Activated T-cell treated with anti-CD3 and anti-CD28 coated beads for 48 hours (primary cell): ENCODE measurements at places on chromosomes 5 and 9.

DNA sequence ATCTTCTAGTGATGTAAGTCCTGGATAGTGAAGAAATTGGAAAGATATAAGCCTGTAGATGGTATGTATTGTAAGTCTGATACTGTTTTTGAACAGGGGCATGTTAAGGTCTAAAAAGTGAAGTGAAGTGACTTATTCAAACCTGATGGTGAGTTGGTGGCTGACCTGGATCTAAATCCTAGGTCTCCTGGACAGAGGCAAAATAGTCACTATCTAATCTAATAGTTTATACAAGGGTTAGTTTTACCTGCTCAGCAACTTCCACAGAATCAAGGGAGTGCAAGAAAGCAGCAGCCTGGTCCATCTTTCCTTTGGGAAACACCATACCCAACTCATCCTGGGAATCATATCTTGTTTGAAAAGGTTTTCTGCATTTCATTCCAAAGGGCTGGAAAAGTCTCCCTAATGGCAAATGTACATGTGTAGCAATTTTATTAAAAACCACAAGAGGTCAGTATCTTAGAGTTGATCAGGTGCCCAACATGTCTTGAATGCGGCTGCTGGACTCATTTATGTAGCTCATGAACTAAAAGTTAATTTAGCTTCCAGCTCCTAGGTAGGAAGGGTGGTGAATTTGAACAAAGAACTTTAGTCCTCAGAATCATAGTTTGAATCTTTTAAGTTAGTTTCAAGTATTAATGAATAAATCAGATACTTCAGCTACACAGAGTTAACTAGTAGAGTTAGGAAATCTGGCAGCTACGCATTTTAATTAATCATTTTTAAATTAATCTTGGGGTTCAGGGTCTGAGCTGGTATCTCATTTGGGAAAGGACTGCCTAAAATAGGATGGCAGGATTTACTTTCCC is 26.0 kb downstream of the SKP2 start:
- no peak for DNase-seq

- no peak for DNase-seq
Observed at GRCh38 chr5:146548781-146549449, 32.9 kb upstream of the GPR151 start.

DNA sequence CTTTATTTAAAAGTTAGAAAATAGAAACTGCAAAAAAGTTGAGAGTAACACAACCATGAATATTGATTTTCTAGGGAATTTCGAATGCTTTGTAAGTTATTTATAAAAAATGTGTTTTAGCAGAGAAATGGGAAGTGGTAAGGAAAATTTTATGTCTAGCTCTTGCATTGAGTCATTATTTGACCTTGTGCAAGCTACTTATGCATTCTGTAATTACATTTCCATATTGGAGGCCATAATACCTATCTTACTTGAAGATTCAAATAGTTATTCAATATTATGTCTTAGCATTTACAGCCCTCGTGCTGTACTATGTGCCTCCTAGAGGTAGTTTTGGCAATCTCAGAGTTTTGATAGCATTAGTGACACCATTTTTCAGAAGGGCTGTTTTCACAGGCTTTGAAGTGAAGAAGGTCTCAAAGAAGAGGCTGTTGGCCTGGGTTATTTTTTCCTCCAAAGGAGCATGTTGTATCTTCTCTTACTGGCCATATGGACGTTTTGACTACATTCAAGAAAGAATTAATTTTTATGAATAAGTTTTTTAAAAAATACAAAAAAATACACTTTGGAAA is 7.4 kb upstream of the DAP start:
- DNase-seq, result no peak

DNA sequence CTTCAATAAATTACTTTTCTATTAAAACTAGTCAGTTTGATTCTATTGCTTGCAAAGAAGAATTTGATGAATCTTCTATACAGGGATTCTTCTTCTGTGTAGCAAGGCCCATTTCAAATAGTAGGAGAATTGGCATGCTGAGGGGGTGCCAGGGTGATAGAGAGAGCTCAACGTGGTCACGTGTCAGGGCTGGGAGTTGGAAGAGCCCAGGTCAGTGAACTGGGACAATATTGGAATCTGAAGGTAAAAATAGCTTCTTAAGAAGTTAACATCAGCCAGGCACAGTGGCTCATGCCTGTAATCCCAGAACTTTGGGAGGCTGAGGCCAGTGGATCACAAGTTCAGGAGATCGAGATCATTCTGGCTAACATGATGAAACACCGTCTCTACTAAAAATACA is 64.1 kb upstream of the TLE1 start:
- DNase-seq, result no peak

DNA sequence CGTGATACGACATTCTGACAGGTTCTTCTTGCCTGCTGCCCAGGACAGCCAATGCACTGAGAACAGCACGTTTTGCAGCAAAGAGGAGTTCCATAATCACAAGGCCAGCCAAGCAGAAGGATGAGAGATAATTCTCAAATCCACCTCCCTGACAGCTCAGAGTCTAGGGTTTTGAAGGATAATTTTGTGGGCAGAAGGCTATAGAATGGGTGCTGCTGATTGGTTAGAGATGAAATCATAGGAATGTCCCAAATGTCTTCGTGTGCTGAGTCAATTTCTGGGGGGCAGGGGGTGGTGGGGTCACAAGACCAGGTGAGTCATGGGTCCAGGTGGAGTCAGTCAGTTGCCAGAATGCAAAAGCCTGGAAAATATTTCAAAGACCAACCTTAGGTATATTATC is 175.5 kb upstream of the SLC30A5 start:
- no peak for DNase-seq

- DNase-seq, result no peak
Observed at GRCh38 chr9:20997503-20998076, 33.9 kb downstream of the HACD4 start.

DNA sequence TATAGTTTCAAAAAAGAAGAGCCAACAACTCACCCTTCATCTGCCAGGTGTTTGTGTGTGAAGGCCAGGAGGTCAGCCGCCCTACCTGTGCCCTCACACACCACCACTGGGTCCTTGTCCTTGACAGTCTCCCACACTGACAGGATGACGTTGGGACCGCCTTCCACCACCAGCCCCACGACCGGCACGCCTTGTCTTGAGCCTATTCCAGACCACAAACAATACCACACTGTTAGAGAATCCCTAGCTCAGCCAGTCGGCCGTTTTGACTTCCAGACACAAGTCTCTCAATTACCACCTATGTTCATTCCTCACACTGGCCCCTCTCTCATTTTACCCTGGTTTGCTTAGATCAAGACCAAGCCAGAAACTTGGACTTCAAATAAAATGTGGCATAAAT is 66.1 kb downstream of the TRPM6 start:
- no peak for DNase-seq

DNA sequence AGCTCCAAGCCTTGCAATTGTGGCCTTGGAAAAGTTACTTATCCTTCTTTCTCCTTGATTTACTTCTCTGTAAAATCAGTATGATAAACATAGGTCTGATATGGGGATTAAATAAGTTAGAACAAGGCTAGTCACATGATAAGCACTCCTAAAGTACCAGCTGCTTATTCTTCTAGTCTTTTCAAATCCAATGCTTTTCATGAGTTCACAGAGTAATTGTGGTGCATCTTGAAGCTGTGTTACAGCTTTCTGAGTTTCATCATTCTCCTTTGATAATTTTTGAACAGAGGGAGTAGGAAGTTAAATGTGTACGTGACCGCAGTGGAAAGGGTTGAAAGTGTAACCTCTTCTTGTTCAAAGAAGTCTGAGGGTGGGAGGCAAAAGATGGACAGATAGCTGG is 38.8 kb upstream of the CCDC112 start:
- DNase-seq, result no peak

- DNase-seq, result no peak
Observed at GRCh38 chr5:126488443-126489065, 65.3 kb downstream of the GRAMD2B start.

GRCh38 chr9:132144708-132145365 is 17.0 kb upstream of the NTNG2 start:
- no peak for DNase-seq

DNA sequence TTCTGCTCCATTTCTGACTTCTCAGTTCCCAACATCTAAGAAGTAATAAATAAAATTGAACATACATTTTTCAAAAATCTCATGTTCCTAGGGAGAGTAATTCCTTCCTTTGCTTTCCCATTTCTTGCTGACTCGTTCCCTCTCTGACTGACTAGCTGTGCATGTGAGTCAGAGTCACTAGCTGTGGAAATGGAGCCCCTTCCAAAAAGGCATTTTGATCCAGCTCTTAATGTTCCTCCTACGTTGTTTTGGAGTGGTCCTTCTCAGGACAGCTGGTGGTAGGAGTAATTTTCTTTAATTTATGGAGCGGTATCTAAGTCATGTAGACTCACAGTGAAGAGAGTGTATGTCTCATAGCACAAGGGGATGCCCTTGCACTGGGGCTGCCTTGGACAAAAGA is 460.2 kb downstream of the GADD45G start:
- no peak for DNase-seq

- no peak for DNase-seq
Observed at GRCh38 chr9:99063522-99063921, 41.4 kb upstream of the TGFBR1 start.
